ENCODE measurements at places on chromosomes 2 and 18. TPM values are rescaled to one million over a fixed set of nuclear protein-coding genes. Genes with fewer than 3 reads are reported as not detected.

SPC25 gene
- 18.7 TPM for total RNA-seq

DGKD gene
- 82.7 TPM for total RNA-seq

CHAC2 gene
- total RNA-seq, result 16.0 TPM

UPP2 gene
- total RNA-seq, result not detected

POTEJ gene
- not detected for total RNA-seq

MALL gene
- 0.26 TPM for total RNA-seq

C18orf54 gene
- 4.0 TPM for total RNA-seq

TTN gene
- 7.5 TPM for total RNA-seq

KLHL30 gene
- total RNA-seq, result 0.05 TPM

CYTIP gene
- 64.9 TPM for total RNA-seq

SRD5A2 gene
- not detected for total RNA-seq

AFTPH gene
- total RNA-seq, result 40.0 TPM

LIMS3 gene
- 0.69 TPM for total RNA-seq

GRCh38 chr2:168702579-168702978, 99.9 kb upstream of the NOSTRIN start:
- no peak for DNase-seq

DNA sequence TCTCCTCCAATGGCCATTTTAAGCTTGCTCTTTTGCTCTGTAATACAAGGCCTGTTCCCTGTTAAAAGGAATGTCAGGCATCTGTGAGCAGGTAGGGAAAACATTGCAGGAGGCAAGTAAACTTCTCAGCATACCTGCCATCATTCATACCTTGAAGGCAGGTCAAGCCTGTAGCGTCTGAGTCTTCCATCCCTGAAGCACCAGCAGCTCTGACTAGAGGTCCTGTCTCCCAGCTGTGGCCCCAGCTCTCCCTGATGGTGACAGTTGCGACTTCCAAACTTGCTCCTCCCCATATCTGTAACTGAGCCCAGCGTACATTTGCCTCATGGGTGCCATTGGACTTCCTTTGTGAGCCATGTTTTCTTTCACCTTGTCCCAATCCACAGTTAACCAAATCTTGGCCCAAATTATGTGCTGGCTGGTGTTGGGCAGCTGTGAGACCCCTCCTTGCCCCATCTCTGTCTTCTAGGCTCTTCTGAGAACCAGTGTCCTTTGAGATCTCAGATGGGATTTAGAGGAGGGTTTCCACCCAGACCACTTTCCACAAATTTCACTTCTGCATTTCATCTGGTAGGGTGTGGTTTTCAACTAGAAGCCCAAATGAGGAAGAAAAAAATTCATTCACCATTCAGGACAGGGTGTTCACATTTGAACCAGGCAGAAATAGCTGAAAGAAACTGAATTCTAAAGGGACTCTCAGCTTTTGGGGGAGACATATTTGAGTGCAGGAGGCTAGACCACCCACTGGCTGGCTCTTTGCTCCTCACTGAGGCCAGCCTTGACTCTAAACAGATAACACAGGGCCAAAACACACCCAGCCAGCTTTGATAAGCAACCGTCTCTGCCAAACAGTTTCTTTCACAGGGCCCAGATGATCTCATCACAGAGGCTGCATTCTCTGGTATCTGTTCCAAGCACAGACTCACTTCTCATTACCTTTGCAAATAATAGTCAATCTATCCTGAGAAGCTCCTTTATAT, 66.4 kb upstream of the MSH2 start:
- peak; percentile 55 for DNase-seq

GRCh38 chr2:235262750-235263149, 231.1 kb upstream of the AGAP1 start:
- no peak for DNase-seq

DNA sequence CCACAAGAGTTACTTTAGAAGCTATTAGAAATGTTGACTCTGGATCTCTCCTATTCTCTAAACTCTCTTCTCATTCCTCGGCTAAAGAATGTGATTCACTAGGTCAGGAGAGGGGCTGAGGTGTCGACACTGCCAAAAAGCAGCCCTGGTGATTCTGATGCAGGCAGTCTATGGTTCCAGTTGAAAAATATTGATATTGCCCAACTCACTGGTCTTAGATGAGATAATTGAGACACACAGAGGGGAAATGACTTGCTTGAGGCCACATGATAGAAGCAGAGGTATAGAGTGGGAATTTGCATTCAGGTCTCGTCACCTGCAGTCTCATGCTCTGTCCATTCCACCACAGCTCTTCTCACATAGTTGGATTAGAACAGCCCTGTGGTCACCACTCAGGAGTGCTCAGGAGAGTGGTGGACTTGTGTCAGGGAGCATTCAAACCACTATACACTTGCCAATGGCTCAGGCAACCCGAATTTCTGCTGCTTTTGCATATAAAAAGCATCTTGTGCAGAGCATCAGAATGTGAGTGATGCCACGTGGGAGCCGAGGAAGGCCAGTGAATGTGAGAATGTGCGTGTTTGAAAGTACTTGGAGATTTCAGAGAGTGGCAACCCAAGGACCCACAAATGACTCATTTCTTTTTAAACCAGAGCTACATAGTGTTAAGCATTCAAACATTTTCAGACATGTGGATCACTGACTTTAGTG, 65.1 kb upstream of the CTLA4 start:
- no peak for DNase-seq

- DNase-seq, result no peak
These were observed 999.9 kb downstream of the TSN start for GRCh38 chr2:122755281-122755780.

DNA sequence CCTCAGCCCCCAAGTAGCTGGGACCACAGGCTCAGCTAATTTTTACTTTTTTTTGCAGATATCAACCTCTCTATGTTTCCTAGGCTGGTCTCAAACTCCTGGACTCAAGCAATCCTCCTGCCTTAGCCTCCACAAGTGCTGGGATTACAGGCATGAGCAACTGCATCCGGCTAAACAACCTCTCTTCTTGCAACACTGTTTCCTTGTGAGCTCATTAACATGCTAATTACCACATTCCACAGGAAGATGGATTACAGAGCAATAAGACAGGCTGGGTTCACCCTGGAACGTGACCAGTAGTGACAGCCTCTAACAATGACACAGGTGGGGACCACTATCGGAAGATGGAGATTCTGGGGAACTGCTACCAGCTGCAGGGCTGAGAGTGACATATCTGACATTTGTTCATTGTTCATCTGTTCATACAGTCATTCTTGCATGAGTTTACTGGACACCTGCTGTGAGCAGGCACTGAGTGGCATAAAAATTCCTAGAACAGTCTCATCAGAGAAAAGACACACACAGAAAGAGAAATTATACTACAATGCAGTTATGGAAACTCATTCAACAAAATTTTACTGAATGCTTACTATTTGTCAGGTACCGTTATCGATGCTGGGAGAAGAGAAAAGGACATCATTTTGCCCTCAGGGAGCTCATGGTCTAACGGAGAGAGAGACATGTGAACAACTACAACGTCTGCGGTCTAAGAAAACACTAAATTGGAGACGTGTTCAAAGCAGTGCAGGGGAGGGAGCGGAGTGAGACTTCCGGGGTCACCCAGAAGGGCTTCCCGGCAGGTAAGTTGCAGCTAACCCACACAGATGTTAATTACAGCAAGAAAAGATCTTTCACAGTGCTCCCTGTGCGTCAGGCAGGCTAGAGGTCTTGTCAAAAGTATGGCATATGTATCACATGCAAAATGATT, 37.6 kb downstream of the PROC start:
- no peak for DNase-seq

GRCh38 chr18:72544092-72544886, at the start of gene CBLN2:
Gene CBLN2, minus strand, starts transcription at chr18:72544342. Its CDS starts 2,182 bp downstream, at chr18:72542160.
- no peak for DNase-seq

- no peak for DNase-seq
These were observed 22.4 kb downstream of the ARL6IP6 start for GRCh38 chr2:152740743-152741328.

DNA sequence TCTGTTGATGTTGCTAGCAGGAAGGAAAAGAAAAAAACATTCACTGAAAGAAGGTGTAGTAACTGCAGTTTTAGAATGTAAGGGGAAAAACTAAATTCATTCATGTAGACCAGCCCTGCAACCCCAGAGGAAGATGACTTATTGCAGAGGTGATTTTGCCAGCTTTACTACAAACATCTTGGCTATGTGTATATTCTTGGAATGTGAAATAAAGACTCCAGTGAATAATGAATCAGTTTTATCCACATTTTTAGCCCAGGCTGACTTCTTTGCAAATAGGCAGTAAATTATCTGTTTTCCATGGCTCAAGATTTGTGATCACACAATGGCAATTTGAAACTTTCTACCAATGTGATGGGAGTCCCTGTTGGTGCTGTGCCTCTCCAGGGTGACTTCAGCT, 206.1 kb upstream of the SETBP1 start:
- no peak for DNase-seq

GRCh38 chr2:31018280-31018679, 120.0 kb downstream of the GALNT14 start:
- no peak for DNase-seq

GRCh38 chr2:241410739-241411176, 54.7 kb downstream of the FARP2 start:
- DNase-seq, result no peak

- DNase-seq, result no peak
These were observed 24.8 kb downstream of the FMNL2 start for GRCh38 chr2:152359573-152360363.

DNA sequence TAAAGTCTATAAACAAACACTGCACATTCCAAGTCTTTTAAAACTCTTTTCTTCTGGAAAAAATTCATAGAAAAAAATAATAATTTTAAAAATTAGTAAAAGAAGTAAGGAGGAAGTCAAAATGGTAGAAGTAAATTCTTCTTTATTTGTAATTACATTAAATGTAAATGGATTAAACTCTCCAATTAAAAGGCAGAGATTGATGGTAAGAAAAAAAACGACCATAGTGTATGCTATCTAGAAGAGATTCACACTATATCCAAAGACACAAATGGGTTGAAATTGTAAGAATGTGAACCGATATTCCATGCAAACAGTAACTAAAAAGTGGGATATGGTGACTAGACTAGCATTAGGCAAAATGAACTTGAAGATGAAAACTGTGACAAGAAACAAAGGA, 1196.1 kb upstream of the CDH2 start:
- DNase-seq, result no peak
